Fibroblast of skin of right biceps (primary cell): ENCODE measurements at places on chromosomes 2 and 18.

DNA sequence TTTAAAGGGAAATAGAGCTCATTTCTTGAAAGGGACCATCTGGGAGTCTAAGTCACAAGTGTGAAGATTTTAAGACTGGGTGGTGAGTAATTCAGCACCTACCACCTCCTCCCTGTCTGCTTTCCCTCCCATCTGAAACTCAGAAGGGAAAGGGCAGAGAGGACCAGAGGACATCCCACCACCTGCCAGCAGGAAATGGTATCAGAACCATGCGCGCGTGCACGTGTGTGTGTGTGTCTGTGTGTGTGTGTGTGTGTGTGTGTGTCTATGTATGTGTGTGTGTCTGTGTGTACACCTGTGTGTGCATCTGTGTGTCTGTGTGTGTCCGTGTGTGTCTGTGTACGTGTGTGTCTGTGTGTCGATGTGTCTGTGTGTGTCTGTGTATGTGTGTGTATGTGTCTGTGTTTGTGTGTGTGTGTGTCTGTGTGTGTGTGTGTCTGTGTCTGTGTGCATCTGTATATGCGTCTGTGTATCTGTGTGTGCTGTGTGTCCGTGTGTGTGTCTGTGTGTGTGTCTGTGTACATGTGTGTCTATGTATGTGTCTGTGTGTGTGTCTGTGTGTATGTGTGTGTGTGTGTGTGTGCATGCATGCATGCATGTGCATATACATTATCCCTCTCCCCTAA, 76.8 kb downstream of the ZFP36L2 start:
- no peak for DNase-seq

- DNase-seq: no peak
These were observed 63.9 kb upstream of the PHLPP1 start for GRCh38 chr18:62651276-62652056.

GRCh38 chr2:29213888-29214291, 98.7 kb downstream of the CLIP4 start:
- peak; percentile 43 for DNase-seq

GRCh38 chr18:45663403-45664045, 48.2 kb downstream of the SLC14A2 start:
- no peak for DNase-seq

GRCh38 chr2:84796798-84797197, 84.1 kb downstream of the TRABD2A start:
- no peak for DNase-seq

DNA sequence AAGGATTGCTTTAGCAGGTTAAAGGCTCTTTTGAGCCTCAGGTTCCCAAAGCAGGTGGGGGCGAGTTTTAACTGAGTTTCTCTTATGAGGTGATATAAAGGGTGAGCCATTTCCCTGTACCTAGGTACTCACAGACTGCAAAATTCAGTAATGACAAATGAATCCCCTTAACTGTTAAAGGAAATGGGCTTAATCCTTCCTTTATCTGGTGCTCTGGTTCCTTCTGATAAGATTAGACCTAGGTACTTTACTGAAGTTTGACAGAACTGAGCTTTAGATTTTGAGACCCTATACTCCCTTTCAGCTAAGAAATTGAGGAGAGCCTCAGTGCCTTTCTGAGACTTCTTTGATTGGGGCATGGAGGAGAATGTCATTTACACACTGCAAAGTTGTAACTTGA, 42.6 kb downstream of the STK17B start:
- DNase-seq: no peak

DNA sequence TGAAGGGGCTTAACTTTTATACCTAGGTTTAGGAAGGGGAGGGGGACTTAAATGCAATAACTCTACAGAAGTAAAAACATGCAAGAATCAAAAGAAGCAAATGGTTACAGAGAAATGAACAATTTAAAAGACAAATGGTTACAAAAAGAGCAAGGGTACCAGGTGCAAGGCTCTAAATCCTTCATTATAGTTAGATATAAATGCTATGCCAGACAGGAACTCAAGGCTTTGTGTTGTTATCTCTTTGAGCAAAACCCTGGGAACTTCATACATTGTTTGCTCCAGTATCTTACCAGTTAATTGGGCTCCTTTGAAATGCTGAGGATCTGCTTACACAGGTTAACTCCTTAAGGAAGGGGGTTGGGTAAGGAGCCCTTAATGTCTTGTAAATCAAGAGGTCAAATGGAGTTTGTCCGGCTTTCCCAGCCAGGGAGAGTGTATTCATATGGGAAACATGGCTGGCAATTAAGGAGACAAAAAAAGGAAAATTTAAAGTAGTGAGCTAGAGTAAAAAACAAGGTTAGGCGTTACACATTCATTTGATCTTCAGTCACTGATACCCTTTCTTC, 347.5 kb downstream of the CELF4 start:
- DNase-seq: no peak

DNA sequence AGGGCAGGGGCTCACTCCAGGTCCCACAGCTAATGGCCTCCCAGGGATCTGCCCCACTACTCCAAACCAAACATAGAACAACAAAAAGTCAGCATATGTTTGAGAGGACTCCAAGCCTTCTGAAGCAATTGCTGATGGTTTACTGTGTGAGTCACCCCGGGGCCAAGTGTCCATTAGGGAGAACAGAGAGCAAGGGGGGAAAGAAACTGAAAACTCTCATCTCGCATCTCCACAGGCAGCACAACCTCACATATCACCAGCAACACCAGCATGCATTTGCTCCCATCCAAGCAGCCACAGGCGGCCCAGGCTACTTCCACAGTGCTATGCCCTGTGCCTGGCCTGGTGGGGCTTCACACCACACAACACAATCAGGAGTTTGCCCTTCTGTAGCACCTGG, 39.1 kb downstream of the CYRIA start:
- peak; percentile 22 for DNase-seq

DNA sequence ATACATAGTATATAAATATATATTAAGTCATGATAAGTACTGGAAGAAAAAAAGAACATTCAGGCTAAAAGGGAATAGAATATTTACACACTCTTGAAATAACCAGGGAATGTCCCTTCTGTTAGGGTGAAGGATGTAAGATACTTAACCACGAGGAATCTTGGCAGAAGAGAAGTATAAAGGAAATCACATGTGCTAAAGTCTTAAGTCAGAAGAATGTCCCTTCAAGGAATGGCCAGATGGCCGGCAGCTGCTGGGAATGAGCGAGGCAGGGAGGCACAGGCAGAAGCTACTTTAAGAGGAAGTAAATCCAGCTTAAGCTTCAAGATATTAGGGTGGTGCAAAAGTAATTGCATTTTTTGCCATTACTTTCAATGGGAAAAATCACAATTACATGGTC, 5.5 kb downstream of the CCDC102B start:
- DNase-seq: peak; percentile 71

- no peak for DNase-seq
These were observed 44.1 kb downstream of the FARP2 start for GRCh38 chr2:241399941-241400922.

- DNase-seq: peak; percentile 61
These were observed 395.4 kb upstream of the TCF4 start for GRCh38 chr18:55983433-55983832.

- no peak for DNase-seq
These were observed 292.5 kb downstream of the NDUFA10 start for GRCh38 chr2:239732666-239733010.

- DNase-seq: no peak
These were observed 141.3 kb downstream of the EML6 start for GRCh38 chr2:54864727-54865126.

DNA sequence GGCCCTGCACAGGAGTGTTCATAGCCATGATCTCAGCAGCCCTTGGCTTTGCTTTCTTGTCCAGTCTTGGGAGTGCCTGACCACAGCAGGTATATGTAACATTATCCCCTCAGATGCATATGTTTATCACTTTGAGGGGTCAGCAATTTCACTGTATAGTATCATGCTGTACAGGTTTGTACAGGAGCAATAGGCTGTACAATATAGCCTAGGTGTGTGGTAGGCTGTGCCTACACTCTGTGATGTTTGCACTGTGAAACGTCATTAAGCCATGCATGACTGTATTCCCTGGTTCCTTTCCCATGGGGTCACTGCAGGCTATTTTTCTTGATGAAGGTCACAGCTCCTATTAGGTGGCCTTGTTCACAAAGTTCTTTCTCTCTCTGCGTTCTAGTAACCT, 4.7 kb upstream of the IL36G start:
- no peak for DNase-seq

DNA sequence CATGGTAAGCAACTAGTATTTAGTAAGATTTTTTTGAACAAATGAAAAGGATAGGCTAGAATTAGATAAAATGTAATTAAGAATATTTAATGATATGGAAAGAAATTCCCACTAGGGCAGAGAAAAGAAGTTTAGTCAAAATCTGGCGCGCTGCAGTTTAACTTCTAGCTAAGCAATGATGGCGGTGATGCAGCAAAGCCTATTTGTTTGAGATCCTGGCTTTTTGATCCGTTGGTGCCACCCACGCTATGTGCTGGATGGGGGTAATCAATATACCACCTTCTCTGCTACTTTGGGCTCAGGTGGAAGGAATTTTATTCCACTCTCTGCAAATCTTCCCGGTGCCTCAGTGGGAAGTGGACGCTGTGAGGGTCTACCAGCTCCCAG, 421 bp upstream of the FAM171B start:
- no peak for DNase-seq

GRCh38 chr18:49621301-49621700, 59.4 kb downstream of the LIPG start:
- no peak for DNase-seq

DNA sequence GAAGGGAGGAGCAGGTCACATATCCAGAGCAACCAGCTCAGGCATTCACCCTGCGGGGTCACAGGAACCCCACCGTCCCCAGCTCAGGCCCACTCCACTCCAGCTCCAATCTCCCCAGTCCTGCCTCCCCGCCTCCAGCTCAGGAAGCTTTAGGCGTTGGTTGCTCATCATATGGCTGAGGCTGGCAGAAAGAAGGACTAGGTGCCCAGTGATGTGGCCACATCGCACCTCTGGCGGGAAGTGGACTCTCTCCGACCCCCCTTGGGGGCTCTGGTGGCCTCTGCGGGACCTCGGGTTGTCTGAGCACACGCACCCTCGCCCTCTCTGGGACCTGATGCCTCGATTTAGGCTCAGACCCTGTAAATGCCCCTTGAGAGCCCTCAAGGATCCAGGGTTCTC, 187.7 kb downstream of the ZFP36L2 start:
- DNase-seq: no peak

GRCh38 chr2:205199165-205199850, 483.0 kb upstream of the NRP2 start:
- DNase-seq: no peak

DNA sequence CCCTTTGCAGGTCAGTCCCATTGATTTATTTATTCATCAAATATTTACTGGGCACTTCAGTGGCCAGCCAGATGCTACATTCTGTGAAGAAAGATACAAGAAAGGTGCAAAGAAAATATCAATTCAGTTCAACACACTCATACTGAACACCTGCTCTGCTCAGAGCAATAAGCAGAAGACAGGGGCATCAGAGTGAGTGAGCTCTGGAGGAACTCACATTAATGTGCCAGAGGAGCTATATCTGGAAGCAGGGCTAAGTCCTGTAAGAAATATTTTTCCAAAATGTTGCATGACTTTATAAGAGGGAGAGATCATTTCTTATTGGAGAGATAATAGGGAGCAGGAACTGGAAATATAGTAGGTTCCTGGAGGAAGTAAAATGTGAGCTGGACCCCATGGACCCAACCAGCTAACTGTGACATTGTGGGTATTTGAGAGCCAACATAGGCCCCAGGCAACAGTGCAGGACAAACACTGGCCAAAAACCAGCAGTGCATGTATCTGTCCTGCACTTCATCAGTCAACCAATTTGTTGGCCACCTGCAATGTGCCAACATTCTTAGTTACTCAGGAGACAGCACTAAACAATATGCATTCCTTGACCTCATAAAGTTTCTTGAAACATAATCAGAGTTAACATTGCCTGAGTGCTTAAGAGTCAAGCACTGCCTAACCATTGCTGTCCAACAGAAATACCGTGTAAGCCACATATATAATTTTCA, 102.7 kb upstream of the PTPRM start:
- no peak for DNase-seq

DNA sequence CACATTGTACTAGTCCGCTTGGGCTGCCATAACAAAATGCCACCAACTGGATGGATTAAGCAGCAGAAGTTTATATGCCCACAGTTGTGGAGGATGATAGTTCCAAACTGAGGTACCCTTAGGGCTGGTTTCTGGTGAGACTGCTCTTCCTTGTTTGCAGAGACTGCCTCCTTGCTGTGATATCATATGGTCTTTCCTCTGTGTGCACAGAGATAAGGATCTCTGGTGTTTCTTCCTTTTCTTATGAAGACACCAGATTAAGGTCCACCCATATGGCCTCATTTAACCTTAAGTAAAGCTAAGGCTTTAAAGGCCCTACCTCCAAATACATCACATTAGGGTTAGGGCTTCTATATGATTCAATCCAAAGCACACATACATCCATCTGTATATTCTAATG, 738.2 kb upstream of the GCFC2 start:
- no peak for DNase-seq

DNA sequence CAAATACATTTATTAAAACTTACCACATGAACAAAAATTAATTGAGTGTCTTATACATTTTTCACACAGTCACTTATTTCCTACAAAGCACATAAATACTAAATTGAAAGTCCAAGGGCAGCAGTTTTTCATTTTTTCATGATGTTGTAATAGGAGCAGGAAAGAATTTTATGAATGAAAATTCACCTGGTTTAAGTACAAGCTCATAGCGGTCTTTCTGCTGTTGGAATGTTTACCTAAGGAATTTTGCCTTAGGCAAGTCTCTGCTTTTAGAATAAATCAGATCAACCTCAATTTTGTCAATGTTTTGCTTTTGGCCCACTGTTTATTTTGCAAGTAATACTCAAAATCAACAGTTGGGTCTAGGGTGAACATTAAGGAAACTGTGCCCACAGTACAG, 40.0 kb downstream of the ETAA1 start:
- DNase-seq: no peak
